ENCODE measurements at places on chromosomes 7 and 10.

DNA sequence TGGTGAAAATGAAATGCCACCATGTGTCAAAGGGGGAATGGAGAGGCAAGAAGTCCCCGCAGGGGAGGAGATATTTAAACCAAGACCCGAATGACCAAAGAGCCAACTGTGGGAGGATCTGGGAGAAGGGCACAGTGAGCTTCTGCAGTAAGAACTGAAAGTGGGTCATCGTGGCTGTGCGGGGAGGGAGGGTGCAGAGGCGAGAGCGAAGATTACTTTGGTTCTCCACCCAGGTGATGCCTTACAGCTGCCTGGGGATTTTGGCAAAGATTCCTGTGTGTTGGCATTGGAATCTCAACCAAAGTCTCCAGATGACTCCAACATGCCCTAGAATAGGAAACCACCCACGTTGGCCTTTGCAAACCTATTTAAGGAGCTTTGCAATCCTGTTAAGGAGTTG is 44.2 kb upstream of the ADAM12 start:
- DNase-seq = no peak

- peak; percentile 13 for DNase-seq
Observed at GRCh38 chr10:128268015-128268722, 141.9 kb upstream of the MKI67 start.

DNA sequence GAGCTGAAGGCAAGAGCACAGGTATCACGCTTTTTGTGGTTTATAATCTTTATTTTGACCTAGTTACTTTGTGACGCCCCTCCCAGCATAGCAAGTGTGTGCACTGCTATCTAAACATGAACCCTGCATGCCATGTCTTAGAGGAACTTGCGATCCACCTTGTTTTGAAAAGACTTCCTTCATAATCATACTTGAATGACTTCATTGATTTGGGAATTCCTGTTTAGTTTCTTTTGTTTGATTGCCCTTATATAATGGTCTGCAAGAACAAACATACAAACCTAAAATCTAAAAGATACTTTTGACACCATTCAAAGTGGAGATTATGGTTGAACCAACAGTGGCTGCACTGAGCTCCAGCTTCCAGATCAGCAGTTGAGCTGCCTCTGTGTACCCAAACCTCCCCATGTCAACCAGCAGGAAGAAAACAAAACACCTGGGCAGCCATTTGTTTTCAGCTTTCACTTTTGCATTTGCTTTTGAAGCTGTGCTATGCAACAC is 132.6 kb downstream of the CELF2 start:
- no peak for DNase-seq

- no peak for DNase-seq
Observed at GRCh38 chr10:131743190-131744151, 157.3 kb upstream of the PPP2R2D start.

DNA sequence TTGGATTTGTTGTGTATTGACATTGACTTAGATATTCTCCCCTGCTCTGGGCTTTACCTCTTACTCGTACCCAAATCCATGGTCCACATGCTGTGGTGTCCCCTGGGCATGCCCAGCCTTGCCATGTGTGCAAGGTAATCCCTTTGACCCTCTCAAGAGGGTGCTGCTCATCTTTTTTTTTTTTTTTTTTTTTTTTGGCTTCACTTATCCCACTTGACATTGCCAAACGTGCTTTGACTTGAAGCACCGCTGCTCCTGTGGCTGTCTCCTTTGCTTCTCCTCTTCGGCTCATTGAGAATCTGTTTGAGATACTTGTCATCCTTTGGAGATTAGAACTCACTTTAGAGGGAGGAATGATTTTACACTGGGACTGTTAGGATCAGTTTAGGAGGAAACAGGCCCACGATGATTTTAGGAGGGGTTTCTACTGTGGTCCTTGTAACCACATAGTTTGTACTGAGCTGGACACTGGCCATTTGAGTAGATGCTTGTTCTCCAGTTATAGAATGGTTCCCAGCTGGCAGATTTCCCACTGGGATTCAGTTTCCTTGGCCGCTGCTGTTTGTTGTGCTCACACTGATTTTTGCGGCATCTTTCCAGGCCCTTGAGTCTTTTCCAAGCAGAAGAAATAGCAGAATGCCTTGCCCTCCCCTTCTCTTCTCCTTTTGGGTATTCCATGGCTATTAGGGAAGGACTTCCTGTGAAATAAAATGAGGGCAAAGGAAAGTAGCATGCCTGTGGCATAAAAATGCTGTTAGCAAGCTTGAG is 184.8 kb downstream of the AUTS2 start:
- DNase-seq = peak; percentile 28

DNA sequence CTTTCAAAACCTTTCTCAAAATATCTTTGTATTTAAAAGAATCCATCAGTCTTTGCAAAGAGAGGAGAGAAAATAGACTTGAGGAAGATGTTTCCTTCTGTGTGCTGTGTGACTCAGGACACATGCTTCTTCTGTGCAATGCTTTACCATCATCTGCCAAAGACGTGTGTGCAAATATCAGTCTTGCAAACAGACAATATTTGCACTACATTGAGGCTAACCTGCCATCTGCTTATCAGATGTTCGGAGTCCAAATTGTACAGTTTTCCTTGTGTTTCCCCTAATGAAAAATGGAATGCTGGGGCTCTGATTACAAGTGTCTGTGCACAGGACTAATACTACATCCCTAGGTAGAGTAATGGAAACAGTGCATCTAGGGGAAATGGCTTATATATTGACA is 353.1 kb upstream of the LRRTM3 start:
- peak; percentile 52 for DNase-seq

- DNase-seq = no peak
Observed at GRCh38 chr7:45088821-45089340, at the start of gene NACAD. TSS of gene NACAD (minus strand) at chr7:45088969. CDS start at chr7:45088894, 75 bp downstream.

GRCh38 chr7:76514926-76515771 is 4.8 kb downstream of the UPK3B start:
- DNase-seq = no peak

GRCh38 chr10:29435809-29436501 is 147.1 kb downstream of the LYZL1 start:
- DNase-seq = no peak

Measured in LNCaP clone FGC (cell line).